ENCODE measurements at places on chromosomes 4 and X.

DNA sequence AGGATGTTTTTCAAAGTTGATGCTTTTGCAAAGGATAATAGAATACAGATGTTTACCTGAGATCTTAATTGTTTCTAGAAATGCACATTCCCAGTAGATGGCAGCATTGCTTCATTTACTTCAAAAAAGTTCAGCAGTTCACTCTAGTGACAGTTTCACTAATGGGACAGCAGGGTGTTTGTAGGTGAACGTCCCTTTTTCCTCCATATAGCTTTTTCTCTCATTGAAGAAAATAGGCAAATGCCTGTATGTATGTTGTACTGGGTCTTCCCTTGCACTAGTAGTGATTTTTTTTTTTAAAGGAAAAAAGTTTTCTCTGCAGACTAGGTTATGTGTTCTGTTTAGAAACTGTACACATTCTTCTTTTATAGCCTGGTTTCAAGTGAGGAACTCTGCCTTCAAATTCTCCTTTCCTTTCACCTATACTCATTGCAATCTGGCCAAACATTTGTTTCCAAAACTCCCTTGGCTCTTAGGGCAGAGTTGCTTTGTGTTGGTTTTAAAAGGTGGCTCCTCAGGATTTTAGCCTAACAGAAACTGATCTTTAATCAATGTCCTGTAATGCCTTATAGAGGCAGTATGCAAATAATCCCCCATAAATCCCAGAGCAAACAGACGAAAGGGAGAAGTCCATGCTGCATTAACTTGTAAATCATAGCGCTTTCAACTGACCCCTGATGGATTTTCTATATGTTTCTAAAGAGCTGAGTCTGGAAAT, 86.3 kb downstream of the EGF start:
- DNase-seq, result peak; percentile 64

DNA sequence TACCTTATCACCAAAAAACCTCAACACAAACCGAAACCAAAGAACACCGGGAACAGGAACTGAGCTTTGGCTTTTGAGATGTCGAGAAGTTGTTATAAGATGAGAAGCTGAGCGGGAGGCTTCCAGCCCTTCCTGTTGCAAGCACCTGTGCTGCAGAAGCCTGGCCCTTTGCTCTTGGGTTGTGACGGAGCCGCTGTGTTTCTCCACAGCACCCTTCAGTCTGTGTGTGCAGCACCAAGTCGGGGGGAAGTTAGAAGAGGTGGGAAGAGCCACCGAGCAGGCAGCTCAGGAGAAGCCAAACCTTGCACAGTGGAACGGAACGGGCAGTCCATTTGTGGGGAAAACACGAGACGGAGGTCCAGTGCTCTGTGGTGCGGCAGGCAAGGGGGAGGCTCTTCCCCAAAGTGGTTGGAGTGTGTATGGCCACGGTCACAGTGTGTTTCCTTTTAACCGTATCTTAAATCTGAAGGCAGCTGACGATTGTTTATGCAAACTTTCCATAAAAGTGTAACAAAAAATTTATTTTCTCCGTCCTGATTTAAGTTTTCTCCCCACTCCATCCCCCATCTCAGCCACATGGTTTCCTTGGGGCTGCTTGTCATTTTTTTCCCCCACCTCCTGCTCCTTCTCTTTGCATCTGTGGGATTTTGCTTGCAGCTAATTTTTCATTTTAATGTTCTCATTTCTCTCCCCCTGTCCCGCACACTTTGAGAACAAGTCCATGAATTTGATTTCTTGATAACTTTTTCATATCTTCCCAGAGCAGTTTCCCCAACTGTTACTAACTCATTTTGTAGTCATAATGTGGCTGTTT, 123.7 kb downstream of the STOX2 start:
- DNase-seq, result peak; percentile 39

GRCh38 chr4:133150486-133151340, 1.6 kb downstream of the PCDH10 start:
- no peak for DNase-seq

- DNase-seq, result no peak
Measured at GRCh38 chr4:17385403-17385802, 126.5 kb downstream of the QDPR start.

- DNase-seq, result no peak
Measured at GRCh38 chr4:113179091-113179490, 129.6 kb downstream of the ANK2 start.

- no peak for DNase-seq
Measured at GRCh38 chrX:103304705-103305104, 6.1 kb downstream of the BEX2 start.

- DNase-seq, result no peak
Measured at GRCh38 chr4:165461159-165461821, 82.5 kb downstream of the CPE start.

- DNase-seq, result no peak
Measured at GRCh38 chr4:60737858-60738257, 462.3 kb upstream of the ADGRL3 start.

DNA sequence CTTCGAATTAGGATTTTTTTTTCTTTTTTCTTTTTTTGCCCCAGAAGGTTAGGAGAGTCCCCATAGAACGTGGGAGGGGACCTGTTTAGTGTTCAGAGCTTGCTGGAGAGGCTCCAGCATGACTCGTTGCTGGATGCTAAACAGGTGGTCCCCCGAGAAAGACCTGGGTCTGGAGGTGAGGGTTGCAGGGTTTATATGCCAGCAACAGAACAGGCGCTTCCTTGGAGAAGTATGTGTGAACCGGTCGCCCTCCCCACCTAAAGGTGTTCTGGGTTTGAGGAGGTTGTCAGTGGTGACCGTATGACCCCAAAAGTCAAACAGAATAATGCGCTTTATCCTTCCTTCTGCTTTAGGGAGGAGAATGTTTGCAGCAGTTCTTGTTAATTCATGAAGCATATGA, 52.1 kb upstream of the SHOX start:
- no peak for DNase-seq

DNA sequence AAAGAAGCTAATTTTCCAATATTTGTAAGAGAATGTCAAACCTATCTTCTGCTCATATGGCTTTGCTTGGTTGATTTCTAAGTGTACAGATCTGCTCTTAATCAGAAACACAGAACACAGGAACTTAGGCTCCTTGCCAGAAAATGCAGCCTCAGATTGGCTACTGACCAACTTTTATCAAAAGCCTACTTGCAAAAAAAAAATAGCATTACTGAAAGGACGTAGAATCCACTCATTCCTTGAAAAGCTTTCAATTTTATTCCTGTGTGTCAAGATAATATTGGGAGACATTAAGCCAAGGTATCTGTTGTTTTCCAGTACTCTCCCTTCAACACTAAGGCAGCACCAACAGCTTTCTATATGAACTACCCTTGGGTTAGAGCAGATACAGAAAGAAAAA, 127.6 kb upstream of the INTU start:
- DNase-seq, result no peak

DNA sequence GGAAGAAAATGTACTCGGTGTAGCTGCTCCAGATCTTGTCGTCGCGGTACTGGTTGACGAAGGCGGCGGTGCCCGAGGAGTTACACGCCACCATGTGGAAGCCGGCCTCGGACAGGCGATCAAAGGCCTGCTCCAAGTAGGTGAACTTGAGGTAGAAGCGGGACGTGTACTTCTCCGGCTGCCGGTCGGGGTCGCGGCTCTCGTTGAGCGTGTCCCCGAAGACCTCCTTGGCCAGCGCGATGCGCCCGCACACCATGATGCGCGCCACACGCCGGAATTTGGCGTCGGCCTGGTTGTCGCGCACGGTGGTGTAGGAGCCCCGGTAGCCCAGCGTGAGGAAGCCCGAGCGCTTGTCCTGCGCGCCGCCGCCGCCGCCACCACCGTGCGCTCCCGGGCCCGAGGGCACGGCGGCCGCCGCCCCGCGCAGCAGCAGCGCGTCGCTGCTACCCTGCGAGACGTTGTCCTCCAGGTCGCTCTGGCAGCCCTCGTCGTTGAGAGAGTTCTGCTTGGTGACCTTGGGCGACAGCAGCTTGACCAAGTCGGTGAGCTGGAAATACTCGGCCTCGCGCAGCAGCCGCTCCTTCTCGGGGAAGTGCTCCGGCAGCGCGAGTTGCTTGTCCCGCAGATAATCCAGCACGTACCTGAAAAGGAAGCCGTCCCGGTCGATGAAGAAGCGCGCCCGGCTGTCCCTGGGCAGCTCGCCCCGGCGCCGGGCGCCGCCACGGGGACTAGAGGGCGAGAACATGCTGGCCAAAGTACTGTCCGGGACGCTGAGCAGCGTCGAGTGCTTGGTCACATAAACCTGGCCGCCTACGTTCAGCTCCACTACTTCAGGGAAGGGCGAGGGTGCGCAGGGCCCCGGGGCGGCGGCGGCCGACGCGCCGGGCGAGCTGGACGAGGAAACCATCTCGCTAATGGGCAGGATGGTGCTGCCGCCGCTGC, 775 bp downstream of the KCTD8 start:
- DNase-seq, result no peak

- DNase-seq, result no peak
Measured at GRCh38 chr4:147747787-147748454, 16.0 kb downstream of the ARHGAP10 start.

- no peak for DNase-seq
Measured at GRCh38 chrX:64265265-64265664, 34.9 kb upstream of the ASB12 start.

DNA sequence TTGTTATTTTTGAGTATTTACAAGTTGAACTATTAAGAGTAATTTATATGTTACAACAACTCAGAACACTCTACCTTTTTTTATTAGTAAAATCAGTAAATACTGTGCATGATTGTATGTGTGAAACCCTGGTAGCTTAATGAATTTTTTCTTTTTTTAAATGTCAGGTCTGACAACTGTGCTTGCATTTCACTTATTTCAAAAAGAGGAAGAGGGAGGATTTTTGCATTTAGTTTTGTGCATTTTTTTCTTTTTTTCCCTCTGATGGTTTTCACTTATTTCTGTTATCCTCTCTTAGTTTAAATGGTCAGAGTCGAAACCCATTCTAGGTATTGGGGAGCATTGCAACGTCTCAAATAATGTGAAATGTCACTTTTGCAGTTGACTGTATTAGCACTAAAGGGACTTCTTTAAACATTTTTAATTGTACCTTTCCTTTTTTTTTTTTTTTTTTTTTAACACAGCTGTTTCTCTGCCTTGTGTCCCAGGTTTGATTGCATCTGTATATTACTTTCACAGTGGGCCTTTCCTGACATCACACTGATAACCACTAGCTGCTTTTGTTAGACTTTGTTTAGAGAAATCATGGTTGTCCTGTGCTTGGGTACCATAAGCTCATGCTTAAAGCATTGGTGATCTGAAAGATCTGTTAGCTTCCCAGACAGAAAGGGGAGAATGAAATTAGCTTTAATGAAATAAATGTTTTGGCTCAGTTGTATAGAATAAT, 28.5 kb downstream of the MOB1B start:
- DNase-seq, result no peak

GRCh38 chr4:176230836-176231235, 35.5 kb upstream of the SPATA4 start:
- DNase-seq, result no peak

- no peak for DNase-seq
Measured at GRCh38 chrX:19174401-19175025, 52.2 kb upstream of the ADGRG2 start.

GRCh38 chrX:40947276-40947675, 138.0 kb upstream of the USP9X start:
- no peak for DNase-seq

- DNase-seq, result no peak
Measured at GRCh38 chrX:120015145-120016067, 62.1 kb downstream of the RHOXF2B start.

- no peak for DNase-seq
Measured at GRCh38 chr4:155009288-155009687, 199.1 kb upstream of the NPY2R start.

DNA sequence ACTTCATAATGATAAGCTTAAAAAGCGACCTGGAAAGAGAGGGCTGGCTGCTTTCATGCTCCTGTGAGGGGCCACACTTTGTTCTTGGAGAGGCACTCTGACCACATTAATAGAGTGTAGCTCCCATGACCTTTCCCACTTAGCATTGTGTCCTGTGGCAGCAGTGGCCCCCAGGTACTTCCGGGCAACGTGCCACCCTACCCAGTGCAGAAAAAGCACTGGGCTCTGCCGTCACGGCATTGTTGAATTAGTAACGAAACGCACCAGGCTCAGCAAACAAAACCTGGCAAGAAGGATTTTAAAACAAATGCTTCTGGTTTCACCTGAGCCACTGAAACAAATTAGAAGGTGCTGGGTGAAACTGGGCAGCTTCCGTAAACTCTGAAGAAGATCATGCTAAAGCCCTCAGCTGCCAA, 5.4 kb upstream of the SORBS2 start:
- DNase-seq, result no peak

GRCh38 chrX:103183912-103184311, 31.0 kb upstream of the BEX4 start:
- DNase-seq, result no peak

GRCh38 chr4:138977524-138977923, 38.1 kb upstream of the NOCT start:
- peak; percentile 68 for DNase-seq

- no peak for DNase-seq
Measured at GRCh38 chr4:172794307-172794703, 374.3 kb upstream of the GALNT7 start.

GRCh38 chrX:17788439-17788838, 51.1 kb downstream of the SCML1 start:
- DNase-seq, result peak; percentile 7

GRCh38 chr4:150491132-150492049, 90.6 kb upstream of the MAB21L2 start:
- no peak for DNase-seq

- peak; percentile 48 for DNase-seq
Measured at GRCh38 chr4:15400981-15401671, 26.7 kb upstream of the C1QTNF7 start.

Measured in CD14-positive monocyte (primary cell).